ENCODE measurements at places on chromosomes 1 and 21.
A peak's percentile ranks its signal among the peaks of the same experiment; 100 is the strongest.

DNA sequence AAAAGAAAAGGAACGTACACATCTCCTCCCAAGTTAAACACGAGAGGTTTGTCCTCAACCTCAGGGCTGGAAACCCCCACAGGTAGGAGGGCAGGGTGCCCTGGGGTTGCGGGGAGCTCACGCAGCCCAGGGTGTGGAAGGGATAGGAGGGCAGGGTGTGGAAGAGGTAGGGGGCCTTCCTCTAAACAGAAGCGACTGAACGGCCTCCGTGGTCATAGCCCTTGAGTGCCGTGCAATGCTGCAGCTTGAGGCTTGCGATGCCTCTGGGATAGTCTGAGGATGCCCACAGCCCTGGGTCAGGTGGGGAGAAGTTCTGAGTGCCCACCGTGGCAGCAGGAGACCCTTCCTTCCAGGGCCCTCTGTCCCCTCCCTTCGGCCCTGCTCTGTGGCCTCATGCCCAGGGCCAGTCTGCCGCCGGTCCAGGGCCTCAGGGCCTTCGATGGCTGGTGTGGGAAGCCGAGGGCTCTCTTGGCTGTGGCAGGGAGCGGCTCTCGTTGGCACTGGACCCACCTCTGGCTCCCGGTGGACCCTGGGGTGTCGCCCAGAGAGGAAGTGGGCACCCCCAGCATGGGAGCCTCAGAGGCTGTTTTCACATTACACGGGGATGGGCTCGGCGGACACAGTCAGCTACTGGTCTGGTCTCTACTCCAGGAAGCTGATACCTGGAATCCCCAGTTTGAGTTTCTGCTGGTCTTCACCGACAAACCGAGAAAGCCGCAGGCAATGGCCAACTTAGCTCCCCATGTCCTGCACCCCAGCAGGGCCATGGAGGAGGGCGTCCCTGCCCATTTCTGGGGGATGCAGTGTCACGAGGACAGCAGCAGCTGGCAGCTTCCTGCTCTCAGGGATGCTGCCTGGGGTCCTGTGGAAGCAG lies 6.4 kb upstream of the CDK11B start:
- DNase-seq = no peak

DNA sequence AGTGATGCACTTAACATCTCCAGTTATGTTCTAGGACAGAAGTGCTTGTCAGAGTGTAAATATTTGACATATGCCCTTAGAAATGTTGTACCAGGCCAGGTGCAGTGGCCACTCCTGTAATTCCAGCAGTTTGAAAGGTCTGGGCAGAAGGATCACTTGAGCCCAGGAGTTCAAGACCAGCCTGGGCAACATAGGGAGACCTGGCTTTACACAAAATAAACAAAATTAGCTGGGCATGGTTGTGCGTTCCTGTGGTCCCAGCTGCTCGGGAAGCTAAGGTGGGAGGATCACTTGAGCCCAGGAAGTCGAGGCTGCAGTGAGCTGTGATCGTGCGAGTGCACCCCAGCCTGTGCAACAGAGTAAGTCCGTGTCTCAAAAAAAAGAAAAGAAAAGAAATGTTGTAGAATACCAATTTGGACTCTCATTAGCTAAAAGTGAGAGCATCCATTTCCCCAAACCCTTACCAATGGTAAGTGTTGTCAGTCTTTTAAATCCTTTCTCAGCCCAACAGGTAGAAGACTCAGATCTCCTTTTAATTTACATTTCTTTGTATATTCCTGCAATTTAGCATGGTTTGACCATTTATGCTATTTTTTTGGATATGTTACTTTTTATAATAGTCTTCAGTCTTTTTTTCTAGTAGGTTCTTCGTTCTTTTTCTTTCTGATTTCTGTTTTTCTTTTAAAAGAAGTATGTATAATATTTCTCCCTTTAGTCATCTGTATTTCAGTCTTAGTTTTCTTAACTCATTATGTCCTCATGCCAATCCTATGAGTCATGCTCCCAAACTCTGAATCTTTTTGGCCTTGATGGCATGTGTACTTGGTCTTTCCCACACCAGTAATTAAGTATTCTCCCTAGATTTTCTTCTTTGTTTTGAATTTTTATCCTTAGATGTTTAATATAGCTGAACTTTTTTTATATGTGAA lies 74.4 kb downstream of the CAMTA1 start:
- no peak for DNase-seq

GRCh38 chr1:36912365-36912865 lies 121.9 kb downstream of the GRIK3 start:
- DNase-seq = no peak

DNA sequence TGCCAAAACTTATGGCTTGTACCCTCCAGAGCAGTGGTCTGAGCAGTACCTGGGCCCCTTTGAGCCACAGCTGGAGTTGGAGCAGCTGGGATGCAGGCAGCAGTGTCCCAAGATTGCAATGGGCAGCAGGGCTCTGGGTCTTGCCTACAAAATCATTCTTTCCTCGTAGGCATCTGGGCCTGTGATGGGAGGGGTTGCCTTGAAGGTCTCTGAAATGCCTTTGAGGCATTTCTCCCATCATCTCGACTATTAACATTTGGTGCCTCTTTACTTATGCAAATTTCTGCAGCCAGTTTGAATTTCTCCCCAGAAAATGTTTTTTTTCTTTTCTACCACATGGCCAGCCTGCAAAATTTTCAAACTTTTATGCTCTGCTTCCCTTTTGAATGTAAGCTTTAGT lies 31.0 kb upstream of the TSPAN2 start:
- no peak for DNase-seq

DNA sequence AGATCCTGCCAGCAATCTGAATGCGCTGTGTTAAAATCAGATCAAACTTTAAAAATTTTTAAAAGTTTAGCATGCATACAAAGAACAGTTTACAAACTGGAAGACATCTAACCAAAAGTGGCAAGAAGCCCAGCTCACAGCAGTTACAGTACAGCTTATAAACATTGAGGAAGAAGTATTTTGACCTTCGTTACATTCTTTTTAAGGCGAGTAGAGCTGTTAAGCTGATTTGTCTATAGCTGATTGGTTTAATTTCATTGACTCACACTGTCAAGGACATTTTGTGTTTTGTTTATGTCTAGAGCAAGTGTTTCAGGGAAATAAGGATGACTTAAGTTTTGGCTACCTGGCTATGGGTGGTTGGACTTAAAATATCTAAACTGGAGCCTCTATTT lies 3.0 kb upstream of the PGM1 start:
- no peak for DNase-seq

DNA sequence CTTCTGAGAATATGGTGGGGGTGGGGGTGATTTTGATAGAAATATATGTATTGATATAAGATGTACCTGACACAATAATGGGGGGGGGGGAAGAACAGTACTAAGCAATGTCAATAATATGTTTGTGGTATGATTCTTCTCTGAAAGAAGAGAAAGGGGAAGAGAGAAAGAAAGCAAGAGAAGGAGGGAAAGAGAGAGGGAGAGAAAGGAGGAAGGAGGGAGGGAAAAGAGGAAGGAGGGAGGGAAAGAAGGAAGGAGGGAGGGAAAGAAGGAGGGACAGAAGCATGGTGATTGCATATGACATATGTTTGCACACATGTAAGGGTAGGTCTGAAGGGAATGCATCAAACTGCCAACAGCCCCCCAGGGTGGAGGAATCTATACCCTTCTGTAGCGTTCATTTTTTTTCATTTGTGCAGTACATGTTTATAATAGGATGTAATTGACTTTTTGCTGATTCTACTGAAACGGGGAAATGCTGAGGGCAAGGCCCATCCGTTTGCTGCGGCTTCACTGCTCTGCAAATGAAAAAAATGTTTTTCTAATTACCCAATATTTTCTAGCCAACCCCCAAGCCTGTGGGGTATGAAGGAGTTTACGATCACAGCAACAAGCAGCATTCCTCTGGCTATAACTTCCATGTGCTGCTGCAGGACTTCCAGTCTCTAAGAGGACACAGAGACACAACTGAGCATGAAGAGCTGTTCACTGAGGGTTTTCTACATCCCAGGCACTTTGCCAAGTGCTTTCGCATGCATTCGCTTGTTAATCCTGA lies 119.3 kb upstream of the ZC3H12A start:
- no peak for DNase-seq

- no peak for DNase-seq
These were observed 6.2 kb downstream of the COL6A2 start for GRCh38 chr21:46104104-46104503.

- DNase-seq = no peak
These were observed 14.8 kb upstream of the NCMAP start for GRCh38 chr1:24540906-24541710.

- peak; percentile 93 for DNase-seq
These were observed 61.1 kb downstream of the SDC3 start for GRCh38 chr1:30847358-30847972.

DNA sequence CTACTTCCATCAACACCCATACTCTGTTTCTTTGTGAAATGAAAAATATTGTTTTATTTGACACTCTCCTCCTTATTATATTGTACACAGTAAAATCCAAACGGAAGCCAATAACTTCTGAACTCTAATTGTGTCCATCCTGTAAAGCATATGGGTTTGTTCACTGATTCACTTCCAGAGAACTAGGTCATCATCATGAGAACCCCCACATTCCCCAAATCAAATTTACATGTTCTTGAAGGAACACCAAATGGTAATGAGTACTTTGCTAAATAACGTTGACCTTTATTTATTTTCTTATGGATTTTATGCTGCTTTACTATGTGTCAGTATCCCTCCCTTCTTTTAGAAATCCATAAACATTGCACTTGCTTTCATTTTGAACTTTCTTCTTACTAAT lies 213.4 kb upstream of the CACYBP start:
- no peak for DNase-seq

DNA sequence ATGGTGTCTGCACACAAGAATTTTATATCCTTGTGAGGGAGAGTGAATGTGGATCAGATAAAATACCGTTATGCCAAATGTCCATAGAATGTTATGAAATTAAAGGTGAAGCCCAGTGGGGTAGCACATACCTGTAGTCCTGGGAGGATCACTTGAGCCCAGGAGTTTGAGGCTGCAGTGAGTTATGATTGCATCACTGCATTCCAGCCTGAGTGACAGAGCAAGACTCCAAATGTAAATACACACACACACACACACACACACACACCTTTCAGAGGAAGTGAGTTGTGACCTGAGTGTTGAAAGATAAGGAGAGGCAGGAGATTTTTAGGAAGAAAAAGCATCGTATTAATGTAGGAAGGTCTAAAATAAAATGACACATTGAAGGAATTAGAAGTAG lies 28.1 kb upstream of the ZYG11A start:
- no peak for DNase-seq

DNA sequence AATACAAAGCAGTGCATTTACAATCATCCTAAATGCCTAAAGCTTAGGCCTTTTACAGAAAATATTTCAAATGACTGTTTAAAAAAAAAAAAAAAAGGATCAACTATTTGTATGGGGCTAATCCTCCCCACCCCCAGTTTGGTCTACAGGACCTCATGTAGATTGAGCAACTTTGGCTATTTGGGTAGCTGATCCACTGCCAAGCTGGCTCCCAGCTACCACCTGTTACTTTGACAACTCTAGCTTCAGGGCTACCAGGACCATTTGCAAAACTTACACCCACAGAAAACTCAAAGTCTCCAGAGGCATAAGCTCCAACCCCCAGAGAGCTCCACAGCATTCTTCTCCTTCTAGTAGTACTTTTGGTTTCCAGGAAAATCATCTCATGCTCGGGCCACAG lies 29.4 kb downstream of the JAK1 start:
- DNase-seq = no peak

- no peak for DNase-seq
These were observed 1657.7 kb downstream of the KCNT2 start for GRCh38 chr1:194950584-194950983.

DNA sequence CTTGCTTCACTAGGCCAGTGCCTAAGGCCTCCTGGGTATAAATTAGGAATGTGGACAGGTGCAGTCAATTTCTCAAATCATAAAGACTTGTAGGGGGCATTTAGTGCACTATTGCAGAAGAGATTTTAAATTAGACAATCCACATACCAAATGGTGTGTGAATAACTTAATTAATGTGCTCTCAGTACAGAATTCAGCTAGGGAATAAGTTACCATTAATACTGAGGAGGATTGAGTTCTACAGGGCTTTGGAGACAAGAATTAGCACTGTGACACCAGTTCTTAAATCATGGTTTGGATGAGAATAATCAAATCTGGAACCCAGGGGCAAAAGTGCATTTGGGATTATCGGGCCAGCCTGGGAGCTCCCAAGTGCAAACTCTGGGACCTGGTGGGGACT lies 1.7 kb downstream of the SYPL2 start:
- no peak for DNase-seq

DNA sequence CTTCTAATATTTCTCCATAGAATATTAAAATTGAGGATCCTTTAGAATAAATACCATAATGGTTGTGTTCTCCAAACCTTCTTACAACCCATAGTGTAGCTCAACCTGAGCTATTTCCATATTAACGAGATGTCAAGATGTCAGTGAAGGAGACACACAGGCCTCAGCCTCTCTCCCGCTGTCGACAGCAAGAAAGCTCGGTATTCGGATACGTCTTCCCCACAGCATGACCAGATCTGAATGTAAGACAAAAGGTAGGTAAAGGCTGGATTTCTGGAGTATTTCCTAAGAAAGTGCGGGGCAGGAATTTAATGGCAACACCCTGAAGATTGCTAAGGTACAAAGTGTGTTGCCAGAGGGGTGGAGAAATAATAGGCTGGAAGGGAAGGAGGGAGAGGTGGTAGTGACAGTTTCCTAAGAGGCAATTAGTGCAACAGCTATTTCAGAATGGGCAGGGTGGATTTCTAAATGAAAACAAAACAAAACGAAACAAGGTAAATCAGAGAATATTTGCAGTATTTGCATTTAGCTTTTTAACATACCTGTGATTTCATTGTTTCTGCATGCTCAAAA lies 1.7 kb downstream of the ADSS2 start:
- DNase-seq = no peak

GRCh38 chr1:69403756-69404320 lies 163.9 kb upstream of the LRRC7 start:
- DNase-seq = no peak

DNA sequence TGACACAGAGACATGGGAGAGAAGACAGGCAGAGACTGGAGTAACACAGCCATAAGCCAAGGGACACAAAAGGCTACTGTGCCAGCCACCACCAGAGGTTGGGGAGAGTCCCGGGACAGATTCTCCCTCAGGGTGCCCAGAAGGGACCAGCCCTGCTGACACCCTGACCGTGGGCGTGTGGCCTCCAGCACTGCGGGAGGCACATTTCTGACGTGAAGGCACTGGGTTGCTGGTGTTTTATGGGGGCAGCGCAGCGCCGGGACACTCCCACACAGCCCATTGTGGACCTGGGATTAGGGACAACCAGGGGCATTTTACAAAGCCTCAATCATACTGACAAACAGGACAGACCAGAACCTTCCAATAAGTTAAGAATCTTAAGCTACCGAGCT lies 26.2 kb downstream of the PRDM15 start:
- no peak for DNase-seq

All from substantia nigra (tissue), 51 donors.